Thyroid gland (tissue), 4 donors: ENCODE measurements at places on chromosomes 3 and 15. TPM values are rescaled to one million over a fixed set of nuclear protein-coding genes. Genes with fewer than 3 reads are reported as not detected.

PPP2R3A gene
- 8.7 TPM for total RNA-seq

COX17 gene
- 73.0 TPM for total RNA-seq

CMTM7 gene
- total RNA-seq: 24.7 TPM

GAP43 gene
- total RNA-seq: not detected

SLITRK3 gene
- 1.9 TPM for total RNA-seq

MGA gene
- 68.5 TPM for total RNA-seq

CD86 gene
- total RNA-seq: 2.1 TPM

MEX3B gene
- 0.73 TPM for total RNA-seq

CPNE4 gene
- total RNA-seq: not detected

- H3K4me1 ChIP-seq: peaks cover 39% of the 10 kb centered on the region
- no peaks in the 10 kb centered on the region for H3K36me3 ChIP-seq
- H3K4me3 ChIP-seq: no peak overlapping the region
- no peak overlapping the region for H3K27ac ChIP-seq
- no peak for DNase-seq
- no peaks in the 10 kb centered on the region for H3K27me3 ChIP-seq
Observed at GRCh38 chr3:64290161-64290560, 64.9 kb upstream of the PRICKLE2 start.

GRCh38 chr3:157156837-157157635 is 2.9 kb downstream of the CCNL1 start:
- peak overlapping the region; percentile 100 for H3K27ac ChIP-seq
- peaks cover 50% of the 10 kb centered on the region for H3K4me1 ChIP-seq
- H3K4me3 ChIP-seq: no peak overlapping the region
- peaks cover 36% of the 10 kb centered on the region for H3K36me3 ChIP-seq
- H3K27me3 ChIP-seq: no peaks in the 10 kb centered on the region

DNA sequence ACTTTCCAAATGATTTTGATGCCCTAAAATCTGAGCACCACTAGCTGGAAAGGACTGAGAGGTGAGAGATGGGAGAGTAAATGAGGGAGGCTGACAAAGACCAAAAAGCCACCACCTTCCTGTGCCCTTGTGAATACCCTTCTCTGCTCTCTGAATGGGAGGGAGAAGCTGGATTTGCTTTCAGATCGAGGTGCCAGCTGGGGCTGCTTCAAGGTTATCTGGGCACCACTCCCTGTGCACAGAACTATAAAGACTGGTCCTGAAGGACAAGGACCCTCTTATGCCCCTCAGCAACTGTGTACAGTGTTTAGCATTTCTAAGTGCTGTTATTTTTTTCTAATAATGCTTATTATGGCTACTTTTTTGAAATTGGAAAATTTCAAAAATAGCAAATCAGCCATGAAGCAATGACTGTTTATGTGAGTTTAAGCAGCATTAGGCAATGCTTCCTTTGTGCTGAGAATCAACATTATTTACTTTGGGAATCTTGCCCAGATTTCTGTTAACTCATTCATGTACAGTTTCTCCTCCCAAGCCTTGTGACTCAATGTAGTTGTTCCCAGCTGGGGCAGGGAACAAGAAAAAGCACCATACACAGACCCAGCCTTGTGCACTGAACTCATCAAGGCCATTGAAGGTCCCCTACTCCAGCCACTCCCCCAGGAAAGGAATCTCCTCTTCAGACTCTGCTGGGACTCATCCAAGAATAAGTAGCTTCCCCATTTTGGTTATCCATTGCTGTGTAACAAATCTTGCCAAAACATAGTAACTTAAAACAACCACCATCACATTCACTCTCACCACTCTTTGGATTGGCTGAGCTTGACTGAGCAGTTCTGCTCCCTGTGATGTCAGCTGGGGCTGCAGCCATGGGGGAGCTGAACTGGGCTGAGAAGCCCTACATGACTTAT is 37.3 kb upstream of the CDV3 start:
- H3K27me3 ChIP-seq: no peaks in the 10 kb centered on the region
- peak; percentile 57 for DNase-seq
- H3K4me3 ChIP-seq: no peak overlapping the region
- peaks cover 19% of the 10 kb centered on the region for H3K4me1 ChIP-seq

- H3K27me3 ChIP-seq: no peaks in the 10 kb centered on the region
- H3K36me3 ChIP-seq: no peaks in the 10 kb centered on the region
- DNase-seq: peak; percentile 73
- no peak overlapping the region for H3K27ac ChIP-seq
- no peaks in the 10 kb centered on the region for H3K4me1 ChIP-seq
Observed at GRCh38 chr3:44235604-44236484, 5.8 kb upstream of the TOPAZ1 start.

DNA sequence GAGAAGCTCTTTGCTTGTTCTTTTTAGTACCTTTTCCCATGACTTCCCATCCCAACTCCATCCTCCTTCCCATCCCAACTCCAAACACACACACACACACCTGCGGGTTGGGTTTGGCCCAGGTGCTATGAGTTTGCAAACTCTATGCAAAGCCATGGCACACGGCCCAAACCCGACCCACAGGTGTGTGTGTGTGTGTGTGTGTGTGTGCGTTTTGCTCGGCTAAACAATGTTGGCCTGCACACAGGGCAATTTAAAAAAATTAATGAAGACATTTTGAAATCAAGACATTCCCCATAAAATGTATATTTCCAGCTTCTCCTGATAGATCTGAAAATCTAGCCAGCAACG is 103.7 kb upstream of the TLE3 start:
- H3K36me3 ChIP-seq: no peaks in the 10 kb centered on the region
- peaks cover 37% of the 10 kb centered on the region for H3K4me1 ChIP-seq
- no peak overlapping the region for H3K4me3 ChIP-seq
- H3K27ac ChIP-seq: no peak overlapping the region

DNA sequence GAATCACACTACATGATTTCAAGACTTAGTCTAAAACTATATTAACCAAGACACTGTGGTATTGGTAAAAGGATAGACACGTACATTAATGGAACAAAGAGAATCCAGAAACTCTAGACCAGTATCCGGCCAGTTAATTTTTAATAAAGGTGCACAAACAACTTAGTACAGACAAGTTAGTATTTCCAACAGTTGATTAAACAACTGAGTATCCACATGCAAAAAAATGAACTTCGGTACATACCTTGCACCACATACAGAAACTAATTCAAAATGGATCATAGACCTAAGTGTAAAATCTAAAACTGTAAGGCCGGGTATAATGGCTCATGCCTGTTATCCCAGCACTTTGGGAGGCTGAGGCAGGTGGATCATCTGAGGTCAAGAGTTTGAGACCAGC is 46.6 kb upstream of the DUSP7 start:
- DNase-seq: no peak
- H3K27ac ChIP-seq: no peak overlapping the region
- no peaks in the 10 kb centered on the region for H3K4me1 ChIP-seq

- H3K4me3 ChIP-seq: no peak overlapping the region
- H3K36me3 ChIP-seq: no peaks in the 10 kb centered on the region
- H3K27me3 ChIP-seq: no peaks in the 10 kb centered on the region
- peaks cover 4% of the 10 kb centered on the region for H3K4me1 ChIP-seq
Observed at GRCh38 chr3:160707187-160707794, 30.3 kb downstream of the ARL14 start.

GRCh38 chr3:85475346-85475745 is 516.6 kb downstream of the CADM2 start:
- H3K4me3 ChIP-seq: no peak overlapping the region
- H3K36me3 ChIP-seq: no peaks in the 10 kb centered on the region
- DNase-seq: no peak
- no peaks in the 10 kb centered on the region for H3K4me1 ChIP-seq
- H3K27me3 ChIP-seq: no peaks in the 10 kb centered on the region

- H3K36me3 ChIP-seq: no peaks in the 10 kb centered on the region
- H3K4me3 ChIP-seq: no peak overlapping the region
- H3K4me1 ChIP-seq: peaks cover 5% of the 10 kb centered on the region
- DNase-seq: no peak
- no peak overlapping the region for H3K27ac ChIP-seq
Observed at GRCh38 chr15:38541026-38541425, 23.6 kb downstream of the RASGRP1 start.

GRCh38 chr15:68574046-68574445 is 4.7 kb upstream of the CORO2B start:
- DNase-seq: no peak
- H3K4me3 ChIP-seq: no peak overlapping the region
- H3K27ac ChIP-seq: no peak overlapping the region
- H3K36me3 ChIP-seq: no peaks in the 10 kb centered on the region
- peaks cover 8% of the 10 kb centered on the region for H3K4me1 ChIP-seq
- no peaks in the 10 kb centered on the region for H3K27me3 ChIP-seq

- H3K4me3 ChIP-seq: no peak overlapping the region
- no peaks in the 10 kb centered on the region for H3K36me3 ChIP-seq
- H3K4me1 ChIP-seq: no peaks in the 10 kb centered on the region
- DNase-seq: no peak
- H3K27me3 ChIP-seq: no peaks in the 10 kb centered on the region
- H3K27ac ChIP-seq: no peak overlapping the region
Observed at GRCh38 chr3:186340204-186340603, 21.8 kb downstream of the DGKG start.

DNA sequence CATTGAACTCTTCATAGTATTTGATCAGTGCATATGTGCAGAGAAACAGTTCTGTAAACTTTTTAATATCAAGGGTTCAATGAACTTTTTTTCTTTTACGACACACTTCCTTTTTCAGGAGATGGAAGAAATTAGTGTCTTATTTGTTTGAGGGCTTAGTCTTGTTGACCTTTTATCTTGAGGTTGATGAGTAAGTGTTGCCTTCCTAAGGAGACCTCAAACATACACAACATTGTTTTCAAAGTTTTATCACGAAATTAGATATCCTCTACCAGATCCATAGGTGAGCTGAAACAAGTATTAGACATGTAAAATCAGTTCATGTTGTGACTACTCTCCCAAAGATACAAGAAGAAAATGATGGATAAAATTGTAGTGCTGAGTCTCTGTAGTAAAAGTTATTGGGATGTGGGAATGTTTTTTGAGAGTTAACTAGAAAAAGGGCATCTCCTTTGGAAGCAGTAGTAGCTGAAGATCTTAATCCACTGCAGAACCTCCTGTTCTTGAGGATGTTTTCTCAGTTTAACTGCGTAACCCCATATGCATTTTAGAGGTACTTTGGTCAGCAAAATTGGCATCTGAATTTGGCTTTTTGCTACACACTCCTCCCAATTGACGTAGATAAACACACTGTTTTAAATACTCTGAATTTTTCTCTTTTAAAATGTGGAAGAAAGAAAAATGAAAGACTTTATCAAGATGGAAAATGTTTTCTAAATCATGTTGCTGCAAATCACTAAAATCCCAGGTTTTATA is 116.8 kb downstream of the GALK2 start:
- no peaks in the 10 kb centered on the region for H3K36me3 ChIP-seq
- DNase-seq: no peak
- H3K27ac ChIP-seq: no peak overlapping the region
- H3K4me1 ChIP-seq: peaks cover 6% of the 10 kb centered on the region
- H3K27me3 ChIP-seq: no peaks in the 10 kb centered on the region
- H3K4me3 ChIP-seq: no peak overlapping the region

DNA sequence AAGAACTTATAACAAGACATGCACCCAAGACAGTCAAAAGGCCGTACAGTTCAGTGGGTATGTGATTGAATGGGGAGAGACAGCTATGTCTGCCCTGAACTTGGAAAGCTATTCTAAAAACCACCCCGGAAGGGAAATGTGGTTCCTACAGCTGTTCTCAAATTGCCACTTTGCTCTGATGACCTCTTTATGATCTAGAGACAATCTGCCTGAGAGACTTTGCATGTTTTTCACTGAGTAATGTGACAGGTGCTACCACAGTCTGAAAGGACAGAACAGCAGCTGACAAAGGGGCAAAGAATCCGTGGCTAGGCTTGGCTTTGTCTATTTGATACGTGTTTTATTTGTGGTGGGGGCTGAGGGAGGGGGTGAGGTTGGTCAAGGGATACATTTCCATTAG is 148.3 kb upstream of the NPHP3 start:
- no peak for DNase-seq
- no peak overlapping the region for H3K27ac ChIP-seq
- no peak overlapping the region for H3K4me3 ChIP-seq
- no peaks in the 10 kb centered on the region for H3K27me3 ChIP-seq
- no peaks in the 10 kb centered on the region for H3K36me3 ChIP-seq

GRCh38 chr3:1346386-1346785 is 253.6 kb downstream of the CNTN6 start:
- no peak for DNase-seq
- H3K27me3 ChIP-seq: no peaks in the 10 kb centered on the region
- no peak overlapping the region for H3K27ac ChIP-seq

DNA sequence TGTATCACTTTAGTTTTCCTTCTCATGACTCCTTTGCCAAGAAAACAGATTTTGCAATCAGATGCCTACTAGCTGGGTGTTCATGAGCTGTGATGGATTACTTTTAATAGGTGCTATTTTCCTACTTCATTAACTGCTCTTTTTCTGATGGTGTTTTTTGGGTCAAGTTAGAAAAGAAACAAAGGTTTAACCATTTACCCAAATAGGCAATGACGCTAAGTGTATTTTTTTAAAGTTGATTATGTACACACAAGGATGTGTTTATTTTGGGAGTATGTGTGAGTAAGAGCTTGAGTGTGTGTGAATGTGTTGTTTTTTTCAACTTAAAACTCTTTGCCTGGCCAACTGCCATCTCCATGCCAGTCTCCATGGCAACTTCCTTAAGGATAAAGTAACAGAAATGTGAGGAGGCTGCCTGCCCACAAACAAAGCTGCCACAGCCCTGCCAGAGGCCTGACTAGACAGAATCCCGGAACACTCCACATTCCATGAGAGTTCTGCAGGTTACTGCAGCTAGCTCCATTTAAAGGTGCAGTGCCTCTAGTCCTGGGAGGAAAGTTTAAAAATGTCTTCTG is 215.6 kb upstream of the RBMS3 start:
- peaks cover 13% of the 10 kb centered on the region for H3K4me1 ChIP-seq
- H3K27me3 ChIP-seq: no peaks in the 10 kb centered on the region
- DNase-seq: peak; percentile 95
- no peak overlapping the region for H3K4me3 ChIP-seq
- no peak overlapping the region for H3K27ac ChIP-seq

DNA sequence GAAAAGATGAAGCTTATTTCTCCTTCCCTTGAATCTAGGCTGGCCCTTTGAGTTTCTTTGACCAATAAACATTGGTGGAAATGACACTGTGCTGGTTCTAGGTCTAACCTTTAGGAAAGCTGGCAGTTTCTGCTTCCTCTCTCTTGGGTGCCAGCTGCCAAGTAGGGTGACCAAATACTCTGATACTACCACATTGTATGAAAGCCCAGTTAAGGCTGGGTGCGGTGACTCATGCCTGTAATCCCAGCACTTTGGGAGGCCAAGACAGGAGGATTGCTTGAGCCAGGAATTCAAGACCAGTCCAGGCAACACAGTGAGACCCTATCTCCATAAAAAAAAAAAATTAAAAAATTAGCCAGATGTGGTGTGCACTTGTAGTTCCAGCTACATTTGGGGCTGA is 320.7 kb downstream of the ZNF621 start:
- no peak overlapping the region for H3K27ac ChIP-seq
- H3K27me3 ChIP-seq: no peaks in the 10 kb centered on the region
- no peak for DNase-seq
